Ecto neural progenitor cell (in vitro differentiated cells): ENCODE measurements at places on chromosomes 6 and 20.

- DNase-seq: no peak
Observed at GRCh38 chr6:36269834-36270705, at the start of gene PNPLA1. Gene PNPLA1 (plus strand): TSS chr6:36270060. CDS start chr6:36270460, 400 bp downstream.

DNA sequence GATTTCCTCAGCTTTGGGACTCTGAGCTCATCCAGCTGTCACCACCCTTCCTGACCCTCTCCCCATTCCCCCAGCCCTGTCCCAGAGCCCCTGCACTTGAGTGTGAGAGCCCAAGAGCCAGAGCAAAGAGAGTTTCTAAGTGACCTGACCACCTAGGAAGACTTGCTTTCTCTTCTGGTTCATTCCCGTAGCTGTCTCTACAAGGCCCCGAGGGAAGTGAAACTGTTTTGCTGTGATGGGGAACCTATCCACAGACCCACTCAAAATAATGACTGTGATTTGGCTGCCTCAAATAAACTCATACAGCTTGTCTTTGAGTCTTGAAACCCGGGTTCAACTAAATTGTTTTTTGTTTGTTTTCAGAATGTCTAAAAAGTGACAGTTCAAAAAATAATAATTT, 74.6 kb upstream of the XRN2 start:
- DNase-seq: no peak

DNA sequence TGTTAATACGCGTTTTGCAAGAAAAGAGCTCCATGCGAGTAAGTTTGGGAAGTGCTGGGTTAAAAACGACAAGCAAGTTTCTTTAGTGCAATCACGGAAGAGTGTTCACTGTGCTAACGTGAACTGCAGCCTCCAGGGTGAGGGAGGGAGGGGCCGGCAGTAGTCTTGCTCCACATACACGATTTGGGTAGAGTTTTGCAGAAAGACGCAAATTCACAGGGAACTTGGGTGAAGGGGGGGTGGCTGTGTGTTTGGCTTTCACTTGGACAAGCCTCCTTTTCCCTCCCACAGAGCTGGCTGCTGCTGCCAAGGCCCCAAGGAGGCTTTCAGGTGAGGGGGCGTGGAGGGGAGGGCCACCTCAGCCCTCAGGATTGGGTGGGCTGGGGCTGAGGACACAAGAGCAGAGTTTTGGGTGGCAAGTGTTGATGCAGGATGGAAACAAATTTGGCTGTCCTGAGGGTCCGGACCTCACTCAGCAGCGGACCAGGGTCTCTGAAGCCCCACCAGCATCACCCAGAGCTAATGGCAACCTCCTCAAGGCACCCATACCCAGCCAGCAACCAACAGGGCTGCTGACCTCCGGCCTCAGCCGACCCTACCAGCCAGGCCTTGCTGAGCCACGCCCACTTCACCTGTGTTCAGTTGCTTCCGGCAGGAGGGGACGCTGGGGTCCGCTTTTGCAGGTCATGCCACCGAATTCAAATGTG, 204.5 kb downstream of the ERMARD start:
- peak; percentile 35 for DNase-seq

- DNase-seq: no peak
Observed at GRCh38 chr6:32082935-32083334, 26.2 kb downstream of the TNXB start.

DNA sequence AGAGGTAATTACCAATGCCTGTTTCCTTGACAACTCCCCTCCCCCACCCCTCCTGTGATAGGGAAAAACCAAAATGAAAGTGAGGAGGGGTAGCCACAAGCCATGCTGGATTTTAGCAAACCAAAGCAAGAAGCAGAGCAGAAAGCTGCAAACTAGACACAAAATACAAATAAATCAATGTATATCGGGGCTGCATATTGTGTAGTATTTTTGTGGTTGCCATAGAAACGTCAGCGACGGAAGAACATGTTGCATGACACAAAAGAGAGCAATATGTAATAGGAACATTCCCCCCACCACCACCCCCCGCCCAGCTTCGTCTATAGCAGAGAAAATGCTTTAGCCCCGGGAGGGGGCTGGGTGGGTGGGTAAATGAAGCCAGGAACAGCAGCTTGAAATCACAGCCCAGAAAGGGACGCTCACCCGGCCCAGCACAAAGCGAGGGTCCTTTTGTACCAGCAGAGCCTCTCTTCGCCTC, 548 bp downstream of the AGPAT4 start:
- peak; percentile 72 for DNase-seq

DNA sequence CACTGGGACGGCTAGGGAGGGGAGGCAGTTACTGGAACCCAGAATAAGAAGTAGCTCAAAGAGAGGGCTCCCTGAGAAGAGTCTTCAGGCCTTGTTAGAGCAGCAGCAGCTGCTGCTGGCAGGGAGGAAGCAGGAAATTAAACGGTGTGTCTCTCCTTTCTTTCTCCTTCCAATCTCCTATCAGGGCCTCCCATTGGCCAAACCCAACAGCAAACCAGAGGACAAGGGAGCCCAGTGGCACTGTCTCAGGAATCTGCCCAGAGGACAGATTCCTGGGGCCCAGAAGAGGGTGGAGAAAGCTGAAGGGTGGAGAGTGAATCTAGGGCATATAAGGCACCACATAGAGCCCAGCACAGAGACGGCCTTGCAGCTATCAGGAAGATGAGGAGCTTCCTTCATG, 10.2 kb downstream of the BTN3A1 start:
- DNase-seq: peak; percentile 50

DNA sequence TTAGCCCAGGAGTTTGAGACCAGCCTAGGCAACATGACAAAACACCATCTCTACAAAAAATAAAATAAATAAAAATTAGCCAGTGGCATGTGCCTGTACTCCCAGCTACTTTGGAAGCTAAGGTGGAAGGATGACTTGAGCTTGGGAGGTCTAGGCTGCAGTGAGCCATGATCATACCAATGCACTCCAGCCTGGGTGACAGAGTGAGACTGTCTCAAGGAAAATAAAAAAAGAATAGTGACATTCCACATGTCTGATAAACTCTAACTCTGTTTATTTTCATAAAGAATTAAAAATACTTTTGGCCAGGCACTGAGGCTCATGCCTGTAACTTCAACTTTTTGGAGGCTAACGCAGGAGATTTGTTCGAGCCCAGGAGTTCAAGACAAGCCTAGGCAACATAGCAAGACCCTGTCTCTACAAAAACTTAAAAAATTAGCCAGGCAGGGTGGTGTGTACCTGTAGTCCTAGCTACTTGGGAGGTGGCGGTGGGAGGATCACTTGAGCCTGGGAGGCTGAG, 115.1 kb downstream of the GJA1 start:
- DNase-seq: no peak

GRCh38 chr20:50144362-50144761, 9.2 kb downstream of the PEDS1 start:
- no peak for DNase-seq

- DNase-seq: no peak
Observed at GRCh38 chr20:49575551-49576060, 7.7 kb upstream of the PTGIS start.

- DNase-seq: no peak
Observed at GRCh38 chr6:53349209-53349693, 501 bp upstream of the ELOVL5 start.

DNA sequence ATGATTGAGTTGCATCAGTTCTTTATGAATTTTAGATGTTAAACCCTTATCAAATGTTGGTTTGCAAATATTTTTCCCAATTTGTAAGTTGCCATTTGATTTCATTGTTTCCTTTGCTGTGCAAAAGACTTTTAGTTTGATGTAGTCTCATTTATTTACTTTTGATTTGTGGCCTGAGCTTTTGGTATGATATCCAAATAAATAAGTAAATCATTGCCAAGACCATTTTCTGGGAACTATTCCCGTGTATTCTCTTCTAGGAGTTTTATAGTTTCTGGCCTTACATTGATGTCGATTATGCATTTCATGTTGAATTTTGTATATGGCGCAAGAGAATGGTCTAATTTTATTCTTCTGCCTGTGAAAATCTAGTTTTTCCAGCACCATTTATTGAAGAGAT, 13.4 kb downstream of the AIG1 start:
- DNase-seq: no peak

DNA sequence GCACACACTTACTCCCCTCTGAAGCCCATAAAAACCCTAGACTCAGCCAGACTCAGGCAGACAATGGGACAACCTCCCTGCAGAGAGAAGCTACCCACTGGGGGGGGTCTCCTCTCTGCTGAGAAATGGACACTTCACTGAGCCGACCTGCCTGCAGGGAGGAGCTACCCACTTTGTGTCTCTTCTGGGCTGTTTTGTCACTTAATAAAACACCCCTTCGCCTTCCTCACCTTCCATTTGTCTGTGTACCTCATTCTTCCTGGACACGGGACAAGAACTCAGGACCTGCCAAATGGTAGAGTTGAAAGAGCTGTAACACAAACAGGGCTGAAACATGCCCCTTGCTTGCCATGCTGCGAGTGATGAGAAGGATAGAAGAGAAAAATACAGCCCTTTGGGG, 151.7 kb upstream of the HDDC2 start:
- DNase-seq: no peak

DNA sequence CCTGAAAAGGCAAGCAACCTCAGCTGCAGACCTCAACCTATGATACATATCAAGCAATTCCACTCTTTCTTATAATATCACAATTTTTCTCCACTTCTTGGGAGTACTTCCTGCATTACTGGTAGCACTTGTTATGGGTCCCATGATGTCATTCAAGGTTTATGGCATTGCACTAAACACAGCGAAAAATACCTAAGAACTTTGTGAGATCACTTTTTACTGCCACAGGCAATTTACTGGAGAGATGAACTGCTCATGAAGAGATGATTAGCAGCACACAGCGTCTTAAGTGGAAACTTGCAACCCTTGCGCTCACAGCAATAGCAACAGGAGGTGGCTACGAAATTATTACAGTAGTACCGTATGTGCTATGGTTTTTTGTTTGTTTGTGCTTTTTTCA, 19.3 kb upstream of the RIMS4 start:
- DNase-seq: no peak

GRCh38 chr20:45282700-45283550, 23.7 kb upstream of the RBPJL start:
- no peak for DNase-seq

DNA sequence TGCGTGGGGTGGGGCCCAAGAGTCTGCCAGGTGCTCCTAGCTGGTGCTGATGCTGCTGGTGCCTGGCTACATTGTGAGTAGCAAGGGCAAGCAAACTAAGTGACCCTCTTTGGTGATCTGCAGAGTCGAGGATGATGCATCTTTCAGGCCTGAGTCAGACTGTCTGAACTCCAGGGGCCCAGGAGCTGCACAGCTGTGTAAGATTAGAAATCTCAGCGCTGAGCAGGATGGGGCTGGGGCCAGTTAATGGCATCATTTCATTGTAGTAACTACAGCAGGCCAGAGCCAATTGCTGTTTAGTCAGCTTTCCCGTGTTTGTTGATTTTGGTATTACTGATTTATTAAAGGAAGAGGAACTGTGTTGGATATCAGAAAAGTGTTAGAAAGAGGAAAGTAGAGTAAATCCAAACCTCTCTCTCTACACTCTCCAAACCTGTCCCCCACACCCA, 365.2 kb downstream of the PAX1 start:
- no peak for DNase-seq

DNA sequence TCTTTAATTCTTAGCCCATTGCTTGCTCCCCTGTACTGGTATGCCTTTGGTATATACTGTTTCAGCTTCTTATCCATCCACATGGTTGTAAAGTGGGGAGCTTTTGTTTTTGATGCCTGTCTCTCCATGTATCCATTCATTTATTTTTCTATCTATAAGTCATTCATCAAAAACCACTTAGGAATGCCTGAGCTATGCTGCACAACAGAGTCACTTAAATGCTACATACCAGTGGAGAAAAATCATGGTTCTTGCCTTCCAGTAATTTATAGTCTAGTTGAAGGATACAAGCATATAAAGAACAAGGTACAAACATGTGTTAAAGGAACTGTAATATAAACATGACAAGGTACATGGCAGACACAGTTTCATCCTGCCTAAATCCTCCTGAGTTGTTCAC, 347.3 kb downstream of the NRN1 start:
- no peak for DNase-seq

- no peak for DNase-seq
Observed at GRCh38 chr6:4801491-4802110, 25.4 kb downstream of the CDYL start.

GRCh38 chr20:36121981-36122930, 32.3 kb upstream of the EPB41L1 start:
- no peak for DNase-seq

DNA sequence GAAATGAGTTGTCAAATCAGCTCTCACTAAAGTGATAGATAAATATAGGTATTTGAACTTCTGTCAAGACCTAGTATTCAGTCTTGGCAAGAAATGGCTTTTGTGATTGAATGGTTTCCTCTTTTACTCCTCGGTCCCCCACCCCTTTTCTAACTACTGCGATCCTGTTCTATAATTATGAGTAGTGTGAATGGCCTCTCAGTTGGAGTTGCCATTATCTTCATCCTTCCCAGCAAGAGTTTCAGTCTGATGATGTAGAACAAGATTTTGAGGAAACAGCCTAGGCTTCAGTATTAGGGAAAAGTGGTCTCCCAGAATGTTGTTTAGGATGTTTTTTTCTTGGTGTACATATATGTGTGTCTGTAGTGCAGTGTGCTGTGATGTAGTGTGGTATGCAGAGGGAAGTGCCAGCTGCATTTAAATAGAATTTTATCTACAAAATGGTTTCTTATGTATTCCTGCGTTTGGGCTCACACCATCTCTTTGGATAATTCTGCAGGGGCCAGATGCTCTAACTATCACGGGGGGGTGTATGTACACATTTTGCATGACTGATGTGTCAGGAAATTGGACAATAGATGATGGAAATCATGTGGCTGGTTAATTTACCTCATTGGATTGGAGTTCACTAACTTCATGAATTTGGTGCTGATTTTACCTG, 180.1 kb upstream of the MMS22L start:
- DNase-seq: no peak

- no peak for DNase-seq
Observed at GRCh38 chr20:10219993-10220750, 1.5 kb downstream of the SNAP25 start.

DNA sequence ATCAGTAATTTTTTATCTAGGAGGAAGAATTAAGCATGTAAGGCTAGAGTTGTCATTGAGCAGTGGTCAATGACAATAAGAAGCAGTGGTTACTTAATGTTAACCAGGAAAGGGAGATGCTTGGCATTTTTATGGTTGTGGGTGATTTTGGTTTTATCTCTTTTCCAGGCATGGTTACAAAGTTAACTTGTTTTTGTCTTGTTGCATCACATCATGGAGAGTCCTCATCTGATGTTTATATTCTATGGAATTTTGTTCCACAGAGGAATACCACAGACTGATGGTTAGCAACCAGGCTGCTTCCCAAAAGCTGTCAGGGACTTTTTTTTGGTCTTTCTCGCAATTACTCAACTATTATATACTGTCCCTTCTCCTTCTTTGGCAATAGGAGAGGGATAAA, 32.7 kb downstream of the OPRM1 start:
- DNase-seq: no peak

- DNase-seq: no peak
Observed at GRCh38 chr6:44333273-44333919, 9.1 kb upstream of the SPATS1 start.
